ENCODE measurements at places on chromosomes 16 and 17.

GRCh38 chr17:48011405-48012150, 26.0 kb downstream of the COPZ2 start:
- peak; percentile 26 for ATAC-seq

DNA sequence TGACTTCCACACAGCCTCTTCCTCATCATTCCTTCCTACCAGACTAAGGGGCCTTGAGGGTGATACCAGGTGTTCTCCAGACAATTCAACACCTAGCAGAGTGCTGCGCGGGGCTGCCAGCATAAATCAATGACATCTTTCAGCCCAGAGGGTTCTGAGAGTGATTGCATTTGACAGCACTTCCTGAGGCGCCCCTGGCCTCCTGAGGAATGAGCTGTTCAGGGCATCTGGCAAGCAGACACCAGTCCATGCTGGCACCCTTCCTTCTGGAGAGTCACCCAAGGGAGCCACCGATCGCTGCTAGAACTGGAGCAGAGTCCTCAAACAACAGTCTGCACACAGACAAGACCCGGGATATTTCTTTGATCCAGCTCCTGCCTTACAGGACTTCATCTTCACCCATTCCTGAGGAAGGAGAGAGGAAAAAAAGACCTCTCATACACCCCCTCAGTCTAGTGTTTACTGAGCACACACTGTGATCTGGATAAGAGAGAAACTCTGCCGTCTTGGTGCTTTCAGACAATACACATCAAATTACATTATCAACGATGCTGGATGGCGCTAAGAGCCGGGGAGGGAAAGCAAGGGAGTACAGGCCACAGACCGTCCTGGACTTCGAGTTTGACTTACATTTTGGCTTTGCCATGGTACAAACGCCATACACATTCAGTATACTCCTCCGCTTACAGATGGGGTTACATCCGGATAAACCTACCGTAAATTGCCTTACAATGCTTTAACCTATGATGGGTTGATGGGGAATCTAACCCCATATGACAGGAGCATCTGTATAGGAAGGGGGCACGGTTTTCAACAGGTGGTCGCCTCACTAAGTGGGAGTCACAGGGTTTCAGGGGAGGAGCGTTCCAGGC, 23.0 kb downstream of the NPTX1 start:
- ATAC-seq = no peak

DNA sequence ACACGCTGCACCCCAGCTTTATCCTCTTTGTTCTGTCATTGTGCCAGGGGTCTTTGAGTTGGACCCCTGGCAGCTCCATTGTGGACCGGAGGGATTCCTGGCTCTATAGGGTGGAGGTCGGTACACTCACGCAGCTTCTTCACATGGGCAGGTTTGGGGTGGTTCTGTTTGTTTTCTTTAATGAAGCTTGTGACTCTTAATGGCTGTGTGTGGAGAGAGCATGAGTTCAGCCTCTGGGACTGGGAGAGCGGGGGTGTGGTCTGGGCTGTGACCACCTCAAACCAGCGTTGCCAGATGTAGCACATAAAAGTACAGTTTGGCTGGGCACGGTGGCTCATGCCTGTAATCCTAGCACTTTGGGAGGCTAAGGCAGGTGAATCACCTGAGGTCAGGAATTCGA, 21.2 kb upstream of the NAGLU start:
- no peak for ATAC-seq

GRCh38 chr17:77864234-77865111, 94.0 kb upstream of the TNRC6C start:
- ATAC-seq = no peak

- no peak for ATAC-seq
Observed at GRCh38 chr17:56110463-56111135, 42.7 kb upstream of the ANKFN1 start.

DNA sequence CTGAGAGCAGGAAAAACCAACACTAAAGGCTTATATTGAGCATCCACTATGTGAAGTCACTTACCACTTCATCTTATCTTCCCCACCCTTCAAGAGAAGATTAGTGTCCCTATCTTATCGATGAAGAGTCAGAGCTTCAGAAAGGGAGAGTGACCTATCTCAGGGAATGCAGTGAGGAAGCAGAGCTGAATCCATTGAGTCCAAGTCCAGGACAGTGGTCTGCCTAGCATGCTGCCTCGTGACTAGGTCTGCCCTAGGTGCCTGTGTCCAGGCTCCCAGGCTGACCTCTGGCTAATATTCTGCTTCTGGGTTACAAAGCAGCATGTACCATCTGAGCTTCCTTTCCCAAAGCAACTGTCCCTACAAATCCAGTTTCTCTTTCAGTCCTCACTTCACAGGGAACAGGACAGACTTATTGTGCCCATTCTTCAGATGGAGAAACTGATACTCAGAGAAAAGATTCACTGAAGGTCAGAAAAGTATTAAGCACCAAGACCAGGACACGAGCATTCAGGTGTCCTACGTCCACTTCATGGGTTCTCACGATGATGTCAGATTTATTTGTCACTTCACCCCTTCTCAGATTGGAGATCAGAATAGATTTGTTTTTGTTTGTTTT, 13.3 kb upstream of the FZD2 start:
- ATAC-seq = no peak

DNA sequence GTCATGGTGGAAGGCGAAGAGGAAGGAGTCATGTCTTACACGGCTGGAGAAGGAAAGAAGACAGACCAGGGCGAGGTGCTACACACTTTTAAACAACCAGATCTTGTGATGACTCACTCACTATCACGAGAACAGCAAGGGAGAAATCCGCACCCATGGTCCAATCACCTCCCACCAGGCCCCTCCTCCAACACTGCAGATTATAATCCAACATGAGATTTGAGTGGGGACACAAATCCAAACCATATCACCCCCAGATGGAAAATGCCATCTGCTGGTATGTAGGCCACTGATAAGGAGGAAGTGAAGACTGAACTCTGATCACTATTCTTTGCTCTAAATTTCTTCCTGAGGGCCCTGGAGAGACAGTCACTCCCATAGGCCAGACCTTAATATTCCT, 7.5 kb upstream of the ITGAX start:
- no peak for ATAC-seq

DNA sequence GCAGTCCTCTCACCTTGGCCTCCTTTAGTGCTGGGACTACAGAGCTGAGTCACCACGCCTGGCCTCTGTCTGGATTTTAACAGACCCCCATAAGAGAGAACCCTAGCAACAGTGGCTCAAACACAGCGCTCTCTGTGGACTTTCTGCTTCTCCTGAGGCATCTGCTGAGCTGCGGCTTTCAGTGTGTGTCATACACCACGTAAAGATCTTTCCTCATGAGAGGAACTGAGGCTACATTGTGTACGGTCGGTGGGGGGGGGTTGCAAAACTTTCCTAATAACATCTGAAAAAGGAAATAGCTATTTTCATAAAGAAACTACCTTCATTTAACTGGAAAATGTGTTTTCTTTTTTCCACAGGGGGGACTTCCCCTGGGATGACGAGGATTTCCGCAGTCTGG, 32.9 kb downstream of the DEF8 start:
- no peak for ATAC-seq

- ATAC-seq = peak; percentile 56
Observed at GRCh38 chr17:1532836-1533602, 16.6 kb upstream of the INPP5K start.

DNA sequence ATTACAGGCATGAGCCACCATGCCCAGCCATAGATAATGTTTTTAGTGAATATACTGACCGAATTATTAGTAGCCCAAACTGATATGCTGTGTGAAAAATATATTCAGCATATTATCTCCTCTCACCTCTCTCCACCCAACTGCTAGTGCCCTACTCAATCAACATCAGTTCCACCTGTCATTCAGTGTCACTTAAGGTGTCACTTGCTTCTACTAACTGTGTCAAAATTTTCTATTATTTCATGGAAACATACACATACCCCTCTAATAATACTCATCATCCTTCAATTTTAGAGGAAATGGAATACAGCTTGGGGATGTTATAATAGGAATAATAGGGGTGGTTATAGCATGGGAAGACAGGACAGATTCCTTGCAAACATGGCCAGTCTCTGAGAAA, 12.6 kb downstream of the EFCAB3 start:
- no peak for ATAC-seq

- ATAC-seq = no peak
Observed at GRCh38 chr17:29847527-29848400, 82.3 kb downstream of the SSH2 start.

DNA sequence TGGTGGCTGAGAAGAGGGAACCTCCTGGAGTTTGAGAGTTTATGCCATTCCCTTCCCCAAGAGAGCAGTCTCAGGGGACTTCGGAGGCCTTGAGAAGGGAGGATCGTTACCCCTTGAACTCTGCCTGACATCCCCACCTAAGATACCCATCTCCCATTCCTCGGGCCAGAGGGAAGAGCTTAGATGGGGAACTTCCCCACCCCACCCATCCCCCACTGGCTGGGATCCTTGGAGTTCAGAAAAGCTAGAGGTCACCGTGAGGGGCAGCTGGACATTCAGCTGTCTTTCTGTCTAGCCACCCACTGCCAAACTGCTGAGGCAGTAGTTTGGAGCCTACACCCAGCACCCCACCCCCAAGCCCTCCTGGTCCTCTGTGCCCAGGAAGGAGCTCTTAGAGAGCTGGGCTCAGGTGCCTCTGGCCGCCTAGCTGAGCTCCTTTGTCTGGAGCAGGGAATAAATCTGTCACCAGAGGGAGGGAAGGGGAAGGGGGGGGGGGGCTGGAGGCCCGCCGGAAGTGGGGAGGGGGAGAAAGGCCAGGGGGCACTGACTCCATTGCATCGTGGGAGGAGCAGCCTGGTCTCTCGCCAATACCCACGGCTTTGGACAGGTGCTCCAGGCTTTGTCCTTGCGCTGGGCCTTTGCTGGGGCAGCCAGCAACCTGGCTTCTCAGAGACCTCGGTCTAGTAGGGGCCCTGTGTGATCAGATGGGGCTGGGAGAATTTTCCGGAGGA, 1.0 kb downstream of the HSD11B2 start:
- ATAC-seq = no peak

GRCh38 chr17:17119533-17119932, 77.3 kb downstream of the MPRIP start:
- peak; percentile 83 for ATAC-seq
